Stomach (tissue), 19 donors: ENCODE measurements at places on chromosomes 11 and 22. TPM values are rescaled to one million over a fixed set of nuclear protein-coding genes. Genes with fewer than 3 reads are reported as not detected.

The LRRC55 gene
- total RNA-seq: not detected

DNA sequence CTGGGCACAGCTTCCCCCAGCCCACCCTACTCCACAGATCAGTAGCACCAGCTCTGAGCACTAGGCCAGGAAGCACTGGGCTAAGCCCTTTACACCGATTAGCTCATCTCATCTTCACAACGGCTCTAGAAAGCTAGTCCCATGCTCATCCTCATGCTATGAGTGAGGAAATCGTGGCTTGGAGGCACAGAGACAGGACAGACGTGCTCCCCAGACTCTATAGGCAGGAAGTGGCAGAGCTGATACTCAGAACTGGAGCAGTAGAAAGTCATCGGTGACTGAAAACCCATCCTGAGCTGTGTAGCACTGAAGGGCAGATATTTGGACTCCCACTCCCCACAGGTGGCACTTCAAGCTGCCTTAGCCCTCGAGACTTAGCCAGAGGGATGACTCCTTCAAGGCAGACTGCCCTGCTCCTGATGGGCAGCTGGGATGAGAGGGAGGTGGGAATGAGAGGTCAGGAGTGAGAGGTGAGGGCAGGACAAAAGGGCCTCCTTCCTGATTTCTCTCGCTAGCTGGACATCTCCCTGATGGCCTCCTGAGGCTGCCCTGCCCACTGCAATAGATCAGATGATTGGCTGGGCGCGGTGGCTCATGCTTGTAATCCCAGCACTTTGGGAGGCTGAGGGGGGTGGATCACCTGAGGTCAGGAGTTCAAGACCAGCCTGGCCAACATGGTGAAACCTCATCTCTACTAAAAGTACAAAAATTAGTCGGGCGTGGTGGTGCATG lies 9.7 kb downstream of the CD5 start:
- no peak for DNase-seq

- DNase-seq: no peak
These were observed 53.9 kb upstream of the HEPHL1 start for GRCh38 chr11:93967258-93967657.

DNA sequence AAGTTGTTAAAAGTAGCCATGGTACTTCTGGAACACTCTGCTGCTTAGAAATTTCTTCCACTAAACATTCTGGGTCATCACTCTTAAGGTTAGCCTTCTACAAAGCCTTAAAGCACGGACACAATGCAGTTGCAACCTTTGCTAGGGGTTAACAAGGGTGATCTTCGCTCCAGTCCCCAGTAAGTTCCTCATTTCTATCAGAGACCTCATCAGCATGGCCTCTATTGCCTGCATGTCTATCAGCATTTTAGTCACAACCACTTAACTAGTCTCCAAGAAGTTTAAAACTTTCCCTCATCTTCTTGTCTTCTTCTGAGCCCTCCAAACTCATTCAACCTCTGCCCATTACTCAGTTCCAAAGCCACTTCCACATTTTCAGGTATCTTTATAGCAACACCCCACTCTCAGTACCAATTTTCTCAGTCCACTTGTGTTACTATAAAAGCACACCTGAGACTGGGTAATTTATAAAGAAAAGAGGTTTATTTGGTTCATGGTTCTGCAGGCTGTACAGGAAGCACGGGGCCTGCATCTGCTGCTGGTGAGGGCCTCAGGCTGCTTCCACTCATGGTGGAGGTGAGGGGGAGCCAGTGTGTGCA lies 48.7 kb upstream of the TH start:
- no peak for DNase-seq

DNA sequence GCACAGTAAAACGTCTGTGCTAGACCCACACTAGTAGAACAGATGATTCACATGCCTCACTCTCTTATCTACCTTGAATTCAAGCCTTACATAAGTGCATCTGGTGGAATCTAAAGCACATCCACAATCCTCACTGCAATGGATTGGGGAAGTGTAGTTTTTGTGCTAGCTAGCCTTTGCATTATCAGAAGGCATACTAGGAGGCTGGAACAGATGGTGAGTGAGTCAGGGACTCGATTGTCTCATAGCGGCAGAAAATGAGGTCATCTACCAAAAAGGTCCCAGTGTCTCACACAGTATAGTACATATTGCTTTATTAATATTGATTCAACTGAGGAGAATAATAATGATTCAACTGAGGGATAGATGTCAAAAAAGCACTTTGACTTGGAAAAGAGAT lies 9.3 kb downstream of the MSANTD4 start:
- peak; percentile 29 for DNase-seq

- DNase-seq: no peak
These were observed 14.2 kb downstream of the ZBTB44 start for GRCh38 chr11:130300567-130300966.

GRCh38 chr11:68545796-68546195 lies 85.2 kb downstream of the PPP6R3 start:
- DNase-seq: peak; percentile 63

DNA sequence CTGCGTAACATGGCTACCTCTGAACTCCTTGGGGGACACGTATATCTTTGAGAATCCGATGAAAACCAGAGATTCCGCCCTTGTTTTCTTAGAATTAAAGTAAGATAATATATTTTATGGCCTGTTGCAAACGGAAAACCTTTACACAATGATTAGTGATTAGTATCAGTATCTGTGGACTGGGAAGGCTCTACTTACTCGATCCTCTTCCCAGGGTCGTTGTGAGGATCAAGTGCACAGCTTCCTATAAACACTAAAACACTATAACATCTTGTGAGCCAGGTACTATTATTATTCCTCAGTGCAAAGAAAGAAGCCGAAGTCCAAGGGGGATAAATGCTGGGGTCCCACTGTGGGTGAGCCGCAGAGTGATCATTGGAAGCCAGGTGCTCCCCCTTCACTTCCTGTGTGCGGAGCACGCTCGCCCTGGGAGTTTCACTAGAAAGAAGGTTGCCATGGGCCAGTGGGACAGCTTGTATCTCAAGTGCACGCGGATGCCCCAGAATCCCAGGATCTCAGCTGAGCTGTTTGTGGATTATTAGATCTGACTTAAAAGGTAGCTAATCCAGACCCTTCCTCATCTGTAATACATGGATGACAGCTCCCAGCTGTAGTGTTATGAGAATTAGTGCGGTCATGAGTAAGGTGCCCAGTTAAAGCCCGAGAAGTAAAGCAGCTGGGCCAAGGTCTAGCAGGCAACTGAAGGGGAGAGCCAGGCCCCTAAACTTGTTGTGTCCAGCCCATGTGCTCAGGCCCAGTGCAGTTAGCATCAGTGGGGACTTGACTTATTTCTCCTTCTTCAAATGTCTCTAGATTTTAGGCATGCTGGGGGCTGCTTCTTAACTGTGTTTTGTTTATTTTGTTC lies 839 bp downstream of the CBY1 start:
- no peak for DNase-seq

The ARFGAP2 gene
- 121 TPM for total RNA-seq

DNA sequence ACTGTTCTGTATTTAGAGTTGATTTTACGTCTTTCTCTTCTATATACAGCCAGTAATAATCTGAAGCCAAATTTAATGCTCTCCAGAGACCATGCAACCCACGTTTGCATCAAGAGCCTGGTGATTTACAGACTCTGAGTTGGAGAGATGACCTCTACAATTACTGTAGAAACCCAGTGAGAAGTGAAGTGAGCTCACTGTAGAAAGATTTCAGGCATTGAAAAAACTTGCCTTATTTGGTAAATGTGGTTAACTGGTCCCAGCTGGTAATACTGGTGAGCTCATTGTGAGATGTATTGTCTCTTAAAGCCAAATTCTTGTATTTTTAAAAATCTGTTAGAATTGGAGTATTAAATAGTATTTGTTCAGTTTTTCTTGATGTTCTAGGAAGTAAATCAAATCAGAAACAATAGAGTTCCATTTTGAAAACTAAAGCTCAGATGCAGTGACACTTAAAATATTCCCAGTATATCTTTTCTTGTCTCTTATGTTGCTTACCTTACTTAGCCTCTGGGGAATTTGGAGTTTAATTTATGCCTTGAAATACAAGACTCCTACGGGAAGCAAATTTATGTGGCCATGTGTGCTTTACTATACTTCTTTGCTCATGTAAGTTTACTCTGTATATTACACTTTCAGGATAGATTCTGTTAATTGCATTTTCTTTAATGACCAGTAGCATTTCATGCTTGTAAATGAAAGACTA lies 189.9 kb downstream of the ARHGAP42 start:
- DNase-seq: peak; percentile 82

DNA sequence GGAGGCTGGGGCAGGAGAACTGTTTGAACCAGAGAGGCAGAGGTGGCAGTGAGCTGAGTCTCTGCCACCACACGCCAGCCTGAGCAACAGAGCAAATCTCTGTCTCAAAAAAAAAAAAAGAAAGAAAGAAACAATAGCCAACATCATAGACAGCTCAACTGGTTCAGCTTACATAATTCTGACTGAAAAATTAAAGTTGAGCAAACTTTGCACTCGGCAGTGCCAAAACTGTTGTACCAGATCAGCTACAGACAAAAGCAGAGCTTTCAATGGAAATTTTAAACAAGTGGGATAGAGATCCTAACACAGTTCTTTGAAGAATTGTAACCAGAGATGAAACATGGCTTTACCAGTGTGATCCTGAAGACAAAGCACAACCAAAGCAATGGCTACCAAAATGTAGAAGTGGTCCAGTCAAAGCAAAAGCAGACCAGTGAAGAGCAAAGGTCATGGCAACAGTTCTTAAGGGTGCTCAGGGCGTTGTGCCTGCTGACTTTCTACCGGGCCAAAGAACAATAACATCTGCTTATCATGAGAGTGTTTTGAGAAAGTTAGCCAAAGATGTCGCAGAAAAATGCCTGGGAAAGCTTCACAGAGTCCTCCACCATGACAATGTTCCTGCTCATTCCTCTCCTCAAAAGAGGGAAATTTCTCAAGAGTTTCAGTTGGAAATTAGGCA lies 59.3 kb downstream of the TTC28 start:
- DNase-seq: no peak

DNA sequence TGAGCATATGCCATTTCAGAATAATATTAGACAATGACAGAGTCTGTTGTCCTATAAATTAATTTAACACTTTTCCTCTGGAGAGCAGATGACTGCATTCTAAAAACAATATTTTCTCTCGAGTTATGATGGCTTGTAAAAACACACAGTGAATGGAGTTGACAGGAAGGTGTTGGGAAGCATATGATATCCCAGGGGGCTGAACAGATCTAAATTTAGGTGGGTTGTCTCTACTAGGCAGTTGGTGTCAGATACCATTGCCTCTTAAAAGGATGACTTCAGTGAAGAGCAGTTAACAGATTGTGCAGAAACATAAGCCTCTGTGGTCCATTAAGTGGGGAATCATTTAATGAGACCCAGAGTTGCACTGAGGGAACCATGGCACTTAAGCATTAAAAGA lies 30.7 kb downstream of the SVIP start:
- DNase-seq: no peak

The TRIM29 gene
- 2.0 TPM for total RNA-seq

DNA sequence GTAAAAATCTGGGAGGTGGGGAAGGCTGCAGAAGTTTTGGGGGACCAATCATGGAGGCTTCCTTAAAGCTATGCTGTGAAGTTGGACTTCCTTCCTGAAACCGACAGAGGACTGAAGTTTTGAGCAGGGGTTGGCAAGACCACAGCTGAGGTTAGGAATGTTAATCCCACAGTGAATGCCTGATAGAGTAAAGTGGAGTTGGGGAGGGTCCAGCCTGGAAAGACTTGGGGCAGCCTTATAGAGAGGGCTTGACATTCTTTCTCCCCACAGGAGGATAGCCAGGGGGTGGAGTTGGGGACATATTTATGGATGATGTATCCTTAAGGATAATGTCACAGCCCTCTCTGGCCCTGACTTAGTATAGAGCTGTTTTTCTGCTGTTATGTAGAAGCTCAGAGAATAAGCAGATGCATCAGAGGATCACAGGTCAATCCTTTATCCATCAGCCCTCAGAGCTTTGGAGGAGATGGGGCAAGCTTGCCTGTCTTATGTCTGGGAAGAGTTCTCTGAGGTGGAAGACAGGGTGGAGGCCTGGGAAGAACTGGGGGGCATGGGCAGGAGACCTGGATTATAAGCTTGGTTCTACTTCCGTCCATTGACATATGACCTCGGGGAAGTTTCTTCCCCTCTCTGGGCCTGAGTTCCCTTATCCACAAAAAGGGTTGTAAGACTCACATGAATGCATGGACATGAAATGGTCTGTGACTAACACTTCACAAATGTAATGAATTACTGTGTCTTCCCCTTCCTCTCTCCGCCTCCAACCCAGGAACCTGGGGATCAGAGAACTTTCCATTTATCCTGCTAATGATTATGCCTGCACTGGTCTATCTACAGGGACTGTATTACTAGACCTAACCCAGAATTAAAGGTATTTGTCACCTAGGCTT lies 317.8 kb downstream of the MIAT start:
- DNase-seq: peak; percentile 28

GRCh38 chr11:79430280-79430679 lies 10.6 kb downstream of the TENM4 start:
- DNase-seq: no peak

The FADD gene
- total RNA-seq: 5.8 TPM

GRCh38 chr11:125514336-125515101 lies 18.5 kb upstream of the FEZ1 start:
- DNase-seq: peak; percentile 32

DNA sequence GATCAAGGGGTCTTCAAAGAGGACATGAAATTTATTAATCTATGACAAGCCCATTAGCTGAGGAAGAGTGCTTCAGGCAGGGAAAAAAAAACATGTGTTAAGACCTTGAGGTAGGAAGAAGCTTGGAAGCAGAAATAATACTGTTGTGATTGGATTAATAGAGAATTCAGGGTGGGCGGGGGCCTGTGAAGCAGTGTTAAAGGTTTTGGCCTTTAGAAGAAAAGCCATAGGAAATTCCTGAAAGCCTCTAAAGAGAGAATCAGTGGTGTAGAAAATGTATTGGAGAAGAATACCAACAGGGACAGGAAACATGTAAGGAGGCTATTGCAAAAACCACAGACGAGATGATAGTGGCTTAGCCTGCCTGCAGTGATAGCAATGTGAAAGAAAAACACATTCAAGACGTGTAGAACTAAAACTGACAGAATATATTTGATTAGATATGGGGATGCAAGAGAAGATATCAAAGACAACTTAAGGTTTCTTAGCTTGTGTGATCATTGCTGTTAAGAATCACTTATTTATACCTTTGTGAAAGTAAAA lies 404.4 kb upstream of the ANO3 start:
- no peak for DNase-seq

DNA sequence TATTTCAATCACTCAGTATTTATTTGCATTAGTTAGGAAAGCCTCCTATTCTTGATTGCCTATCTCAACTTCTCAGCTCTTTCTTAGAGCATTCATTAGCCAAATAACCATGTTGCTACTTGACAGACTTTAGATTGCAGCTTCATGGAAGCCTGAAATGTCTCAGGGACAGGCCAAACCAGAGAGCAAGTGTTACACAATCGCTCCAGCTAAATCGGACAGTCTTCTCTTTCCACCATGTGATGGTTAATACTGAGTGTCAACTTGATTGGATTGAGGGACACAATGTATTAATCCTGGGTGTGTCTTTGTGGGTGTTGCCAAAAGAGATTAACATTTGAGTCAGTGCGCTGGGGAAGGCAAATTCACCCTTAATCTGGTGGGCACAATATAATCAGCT lies 106.5 kb upstream of the DRD2 start:
- DNase-seq: no peak

- no peak for DNase-seq
These were observed 65.5 kb upstream of the ARFGAP3 start for GRCh38 chr22:42922374-42923191.

GRCh38 chr11:30174265-30175020 lies 56.4 kb upstream of the FSHB start:
- DNase-seq: no peak

The PRG3 gene
- total RNA-seq: not detected
